Progenitor cell of endocrine pancreas (in vitro differentiated cells): ENCODE measurements at places on chromosomes 6 and 20.

DNA sequence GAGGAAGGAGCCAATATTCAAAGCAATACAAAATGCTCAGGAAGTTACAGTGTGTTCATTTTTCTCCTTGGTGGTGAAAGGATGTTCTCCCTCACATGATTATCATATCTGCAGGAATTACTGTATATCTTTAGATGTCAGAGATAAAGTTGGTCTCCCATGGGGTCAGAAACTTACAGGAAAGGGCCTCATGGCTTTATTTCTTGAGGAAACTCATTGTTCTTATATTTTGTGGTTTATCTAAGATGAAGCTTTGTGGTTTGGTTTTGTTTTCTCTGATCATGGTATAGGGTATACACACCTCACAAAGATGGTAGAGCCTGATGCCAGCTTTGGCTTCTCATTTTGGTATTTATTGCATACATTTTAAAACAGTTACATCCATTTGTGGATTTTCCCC, 100.5 kb upstream of the STXBP5 start:
- no peak for DNase-seq

DNA sequence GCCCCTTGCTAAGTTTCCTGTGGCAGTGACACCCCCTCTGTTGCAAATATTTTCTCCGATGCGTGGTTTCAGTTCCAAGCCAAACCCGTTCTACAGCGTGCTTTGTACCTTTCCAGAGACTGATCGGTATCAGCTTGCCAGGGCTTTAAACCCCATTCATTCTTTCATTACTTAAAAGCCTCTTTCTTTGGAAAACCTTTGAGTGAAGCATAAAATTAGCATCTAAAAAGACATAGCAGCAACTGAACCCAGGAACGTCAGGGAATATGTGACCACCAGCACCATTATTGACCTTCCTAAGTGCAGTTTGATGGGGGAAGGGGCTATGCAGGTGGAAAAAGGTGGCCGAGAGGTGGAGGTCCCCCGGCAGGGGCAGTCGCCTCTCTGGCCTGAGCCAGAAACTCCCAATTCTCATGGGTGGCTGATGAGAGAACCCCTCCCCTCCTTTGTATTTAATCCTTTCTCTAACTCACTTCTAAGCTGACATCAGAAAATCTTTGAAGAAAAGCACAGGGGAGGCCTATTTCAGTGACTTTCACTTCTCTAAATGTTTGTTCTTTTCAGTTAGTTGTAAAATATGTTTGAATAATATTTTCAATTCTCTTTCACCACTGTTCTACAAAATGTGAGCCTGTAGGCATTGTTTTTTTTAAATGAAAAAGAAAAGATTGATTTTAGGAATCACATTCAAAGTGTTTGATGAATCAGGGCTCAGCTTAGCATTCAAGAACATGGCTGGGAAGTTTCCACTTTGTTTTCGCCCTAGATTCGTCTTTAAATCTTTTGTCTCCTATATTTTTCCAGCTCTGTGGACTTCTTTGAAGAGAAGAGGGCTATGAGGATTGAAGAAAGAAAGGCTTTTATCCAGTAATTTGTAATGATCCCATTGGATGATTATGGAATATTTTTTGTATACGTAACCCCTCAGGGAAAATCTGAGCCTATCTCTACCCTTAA, 89.2 kb downstream of the RSPH3 start:
- DNase-seq: no peak

DNA sequence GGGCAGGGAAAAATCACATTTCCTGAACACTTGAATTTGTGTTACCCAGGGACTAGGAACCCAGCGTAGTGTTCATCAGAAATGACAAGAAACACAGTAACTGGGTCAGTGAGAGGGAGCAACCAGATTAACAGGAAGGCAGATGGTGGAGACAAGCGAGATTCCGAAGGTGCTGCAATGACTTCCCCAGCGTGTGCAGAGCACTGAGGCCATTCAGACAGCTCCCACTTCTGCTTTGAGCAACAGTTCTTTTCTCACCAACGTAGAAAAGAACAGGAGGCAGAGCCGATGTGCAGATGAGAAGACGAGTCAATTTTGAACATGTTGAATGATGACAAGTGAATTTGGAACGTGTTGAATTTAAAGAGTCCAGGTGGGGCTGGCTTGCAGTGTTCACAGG, 63.1 kb upstream of the IFNGR1 start:
- DNase-seq: no peak

- DNase-seq: no peak
Observed at GRCh38 chr6:101776919-101777350, 383.4 kb downstream of the GRIK2 start.

DNA sequence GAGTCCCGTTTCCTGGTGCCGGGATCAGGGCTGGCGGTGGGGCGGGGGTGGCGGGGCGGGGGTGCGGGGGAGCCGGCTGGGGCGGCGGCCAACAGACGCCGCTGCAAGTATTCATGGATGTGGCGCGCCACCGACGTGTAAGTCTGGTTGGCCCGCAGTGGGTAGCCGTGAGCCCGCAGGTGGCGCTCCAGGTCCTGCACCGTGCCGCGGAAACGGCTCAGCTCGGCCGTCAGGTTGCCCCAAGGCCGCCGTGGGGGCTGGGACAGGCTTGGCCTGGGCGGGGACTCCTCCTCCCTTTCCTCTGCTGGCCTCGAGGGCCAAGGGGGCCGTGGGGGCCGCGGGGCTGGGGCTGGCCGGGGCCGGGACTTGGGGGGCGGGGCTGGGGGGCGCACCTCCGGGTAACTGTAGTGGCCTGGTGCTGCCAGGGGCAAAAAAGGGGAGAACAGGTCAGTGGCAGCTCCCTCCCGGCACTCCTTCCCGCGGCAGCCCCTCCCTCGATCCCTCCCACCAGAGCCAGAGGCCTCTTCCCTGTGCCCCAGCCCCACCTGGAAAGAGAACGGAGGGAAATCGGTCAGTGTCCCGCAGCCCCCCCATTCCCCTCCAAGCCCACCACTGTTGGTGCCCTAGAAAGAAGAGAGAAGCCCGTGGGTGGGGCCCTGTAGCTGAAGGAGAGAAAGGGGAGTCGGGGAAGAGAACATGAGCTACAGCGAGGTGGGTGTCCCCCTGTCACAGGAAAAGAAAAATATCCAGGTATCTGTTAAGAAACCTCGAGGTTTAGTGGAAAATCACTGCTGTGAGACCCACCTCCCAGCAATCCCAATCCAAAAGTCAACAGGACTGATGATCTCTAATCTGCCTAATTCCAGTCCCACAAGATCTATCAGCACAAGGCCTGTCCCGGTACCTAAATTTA, 21.3 kb downstream of the TNXB start:
- DNase-seq: peak; percentile 70

- DNase-seq: no peak
Observed at GRCh38 chr6:118377711-118378414, 170.2 kb upstream of the PLN start.

DNA sequence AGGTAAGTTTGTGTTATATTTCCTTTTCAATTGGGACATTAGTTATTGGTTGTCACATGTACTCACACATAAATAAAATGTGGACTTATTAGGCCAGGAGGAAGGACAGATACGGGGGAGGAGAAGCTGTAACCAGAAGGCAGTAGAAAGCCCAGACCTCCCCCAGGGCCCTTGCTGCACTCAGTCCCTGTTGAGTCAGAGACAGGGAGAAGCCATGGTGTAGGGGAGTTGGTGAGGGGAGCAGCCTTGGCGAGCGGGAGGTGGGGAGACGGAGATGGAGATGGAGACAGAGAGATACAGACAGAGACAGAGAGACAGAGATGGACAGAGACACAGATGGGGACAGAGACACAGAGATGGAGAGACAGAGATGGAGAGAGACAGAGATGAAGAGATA, 263.2 kb downstream of the DLL1 start:
- DNase-seq: no peak

GRCh38 chr6:148791372-148791771, 44.5 kb downstream of the UST start:
- DNase-seq: no peak

DNA sequence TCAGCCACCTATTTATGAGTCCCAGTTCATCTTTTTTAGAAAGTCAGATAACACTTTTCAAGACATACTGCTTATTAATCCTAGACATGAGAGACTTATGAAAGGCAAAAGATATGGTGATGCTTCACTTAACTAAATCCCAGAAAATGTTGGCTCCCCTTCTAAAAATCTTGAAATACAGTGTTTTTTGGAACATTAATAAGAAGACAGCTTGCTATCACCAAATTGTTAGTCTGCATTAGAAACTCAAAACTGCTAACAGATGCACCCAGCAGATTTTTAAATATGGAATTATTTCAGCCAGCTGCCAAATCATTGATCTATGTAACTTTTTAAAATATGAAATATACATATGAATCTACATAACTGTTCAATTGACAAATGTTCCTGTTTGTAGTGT, 108.6 kb upstream of the TIAM2 start:
- DNase-seq: no peak

DNA sequence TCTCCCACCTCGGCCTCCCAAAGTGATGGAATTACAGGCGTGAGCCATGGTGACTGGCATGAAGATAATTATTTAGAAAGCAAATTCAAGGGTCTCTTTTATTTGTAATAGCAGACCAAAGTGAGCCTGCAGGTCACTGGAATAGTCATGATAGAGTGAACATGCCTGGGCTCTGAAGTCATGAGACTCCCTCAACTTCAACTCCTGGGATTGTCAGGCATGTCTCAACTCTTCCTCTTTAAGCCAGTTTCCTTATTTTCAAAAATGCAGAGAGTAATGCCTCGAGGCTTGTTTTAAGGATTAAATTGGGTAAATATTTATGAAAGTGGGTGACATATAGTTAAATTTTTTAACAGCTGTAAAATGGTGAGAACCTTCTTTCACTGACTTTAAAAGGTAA, 22.7 kb upstream of the HECA start:
- DNase-seq: no peak

DNA sequence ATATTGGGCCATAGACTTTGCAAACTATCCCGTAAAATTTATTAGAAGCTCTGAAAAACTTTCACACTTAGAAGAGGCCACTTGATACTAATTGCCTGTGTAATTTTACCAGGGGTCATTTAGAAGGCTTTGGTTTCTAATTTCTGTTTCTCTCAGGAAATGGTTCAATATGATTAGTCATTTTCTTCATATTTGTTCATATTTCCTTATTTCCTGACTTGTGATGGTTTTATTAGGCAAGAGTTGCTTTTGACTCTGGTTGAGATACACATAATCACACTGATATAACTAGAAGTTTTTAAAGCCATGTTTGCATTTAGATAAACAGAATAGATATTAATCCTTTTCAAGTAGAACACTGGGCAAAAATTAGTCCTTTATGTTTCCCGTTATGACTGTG, 11.8 kb upstream of the HBS1L start:
- no peak for DNase-seq

DNA sequence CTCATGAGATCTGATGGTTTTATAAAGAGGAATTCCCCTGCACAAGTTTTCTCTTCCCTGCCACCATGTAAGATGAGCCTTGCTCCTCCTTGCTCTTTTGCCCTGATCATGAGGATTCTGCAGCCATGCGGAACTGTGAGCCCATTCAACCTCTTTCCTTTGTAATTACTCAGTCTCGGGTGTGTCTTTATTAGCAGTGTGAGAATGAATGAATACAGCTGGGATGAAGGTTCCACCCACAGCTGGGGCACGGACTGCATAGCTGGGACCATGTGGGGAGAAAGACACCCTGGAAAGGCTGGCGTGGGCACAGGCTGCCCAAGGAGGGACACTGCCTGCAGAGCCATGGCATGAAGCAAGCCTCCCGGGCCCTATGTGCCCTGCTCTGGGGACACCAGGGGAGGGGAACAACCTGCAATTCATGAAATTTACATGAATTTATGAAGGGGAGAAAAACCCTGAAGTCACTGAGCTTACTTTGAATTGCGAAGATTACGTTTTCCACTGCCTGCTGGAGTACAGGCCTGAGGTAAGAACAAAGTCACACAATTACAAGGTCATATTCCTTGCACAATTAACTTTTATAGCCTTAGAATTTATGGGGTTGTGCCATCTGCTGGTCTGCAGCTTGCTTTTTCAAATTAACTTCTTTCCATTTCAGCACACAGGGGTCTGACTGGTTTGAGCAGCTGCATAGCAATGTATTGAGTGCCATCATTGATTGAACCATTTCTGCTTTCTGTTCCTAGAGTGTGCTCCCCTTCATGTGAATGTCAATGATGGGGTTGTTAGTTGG, 46.2 kb downstream of the SLC22A1 start:
- no peak for DNase-seq

- no peak for DNase-seq
Observed at GRCh38 chr6:17808609-17809008, 101.9 kb upstream of the NUP153 start.

DNA sequence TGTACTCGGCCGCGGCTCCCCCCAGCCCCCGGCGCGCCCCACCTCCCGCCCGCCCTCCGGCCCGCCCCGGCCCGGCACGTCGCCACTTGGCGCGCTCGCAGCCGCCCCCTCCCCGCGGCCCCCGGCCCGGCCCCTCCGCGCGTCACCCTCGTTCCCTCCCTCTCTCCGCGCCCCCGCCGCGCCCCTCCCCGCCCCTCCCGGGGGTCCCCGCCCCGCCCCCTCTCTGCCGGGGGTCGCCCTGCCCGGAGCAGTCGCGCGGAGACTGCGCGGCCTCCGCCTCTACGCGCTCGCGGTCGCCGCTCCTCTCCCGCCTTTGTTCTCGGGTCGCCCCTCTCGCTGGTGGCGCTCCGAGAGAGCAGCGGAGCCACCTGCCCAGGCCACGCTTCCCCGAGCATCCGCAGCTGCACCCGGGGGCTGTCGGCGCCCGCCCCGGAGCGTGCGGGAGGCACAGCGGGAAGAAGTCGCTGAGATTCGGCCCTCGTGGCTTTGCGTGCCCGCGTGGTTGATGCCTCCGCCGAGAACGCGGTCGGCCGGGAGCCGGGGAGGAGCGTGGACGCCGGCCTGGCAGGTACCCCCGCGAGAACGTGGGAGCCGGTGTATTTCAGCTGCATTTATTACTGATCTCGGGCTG, at the start of gene PHF10:
Gene PHF10, minus strand, starts transcription at position 7 of the 631 bp plus-strand sequence. CDS start 569 bp downstream, outside the sequence.
- peak; percentile 83 for DNase-seq

GRCh38 chr20:33733654-33734576, 2.1 kb downstream of the ZNF341 start:
- DNase-seq: no peak

GRCh38 chr6:137754366-137754765, 112.7 kb upstream of the TNFAIP3 start:
- DNase-seq: no peak

DNA sequence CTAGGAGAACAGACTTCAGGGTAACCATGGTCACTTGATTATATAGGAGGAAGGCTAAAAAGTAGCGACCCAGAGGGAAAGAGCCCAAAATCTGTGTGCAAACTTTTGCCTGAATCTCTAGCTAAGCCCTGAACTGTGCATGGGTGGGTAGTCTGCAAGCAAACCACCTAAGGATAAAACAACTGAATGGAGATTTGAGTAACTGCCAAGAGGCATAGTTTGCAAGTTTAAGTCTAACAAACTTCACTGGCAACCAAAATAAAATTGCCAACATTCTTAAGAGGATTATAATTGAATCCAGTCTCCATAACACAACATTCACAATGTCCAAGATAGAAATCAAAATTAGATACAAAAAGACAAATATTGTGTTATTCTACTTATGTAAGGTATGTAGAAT, 192.0 kb upstream of the PLN start:
- no peak for DNase-seq

GRCh38 chr20:18529041-18529440, 21.3 kb downstream of the SEC23B start:
- DNase-seq: no peak
